ENCODE measurements at places on chromosomes 7 and 10.

- DNase-seq: no peak
Measured at GRCh38 chr10:128814024-128814423, 653.0 kb upstream of the MGMT start.

DNA sequence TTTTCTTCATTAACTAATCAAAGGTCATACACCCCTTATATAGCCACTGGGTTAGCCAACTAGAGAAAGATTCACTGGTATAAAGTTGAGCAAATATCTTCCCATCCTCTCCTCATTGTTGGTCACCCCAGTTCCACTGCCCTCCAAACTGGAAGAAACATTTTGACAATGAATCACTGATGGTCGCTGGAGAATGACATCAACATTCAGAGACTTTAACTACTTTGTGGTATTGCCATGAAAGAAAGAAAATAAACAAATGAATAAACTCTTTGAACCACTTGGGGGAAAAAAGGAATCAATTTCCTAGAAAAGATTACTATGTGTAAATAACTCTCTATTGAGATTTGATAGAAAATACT lies 23.4 kb downstream of the HYCC1 start:
- DNase-seq: no peak

DNA sequence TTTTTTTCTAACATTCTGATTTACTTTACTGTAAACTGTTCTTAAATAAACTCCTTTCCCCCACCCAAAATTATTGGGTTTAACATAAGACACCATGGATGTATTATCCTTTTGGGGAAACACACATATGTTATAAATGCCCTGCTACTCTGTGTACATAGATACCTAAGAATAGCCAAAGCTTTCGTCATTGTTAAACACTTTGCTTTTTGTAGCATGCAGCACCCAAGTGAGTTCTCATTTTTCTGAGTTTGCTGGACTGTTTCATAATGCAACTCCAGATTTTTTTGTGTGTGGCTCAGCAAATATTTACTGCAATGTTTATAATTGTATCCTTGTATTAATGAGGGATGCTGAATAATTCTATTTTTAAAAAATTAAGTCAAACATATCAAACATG lies 86.9 kb downstream of the VTI1A start:
- DNase-seq: no peak

- no peak for DNase-seq
Measured at GRCh38 chr7:29588212-29588611, 24.6 kb downstream of the PRR15 start.

- DNase-seq: no peak
Measured at GRCh38 chr7:27763983-27764508, 24.1 kb downstream of the TAX1BP1 start.

DNA sequence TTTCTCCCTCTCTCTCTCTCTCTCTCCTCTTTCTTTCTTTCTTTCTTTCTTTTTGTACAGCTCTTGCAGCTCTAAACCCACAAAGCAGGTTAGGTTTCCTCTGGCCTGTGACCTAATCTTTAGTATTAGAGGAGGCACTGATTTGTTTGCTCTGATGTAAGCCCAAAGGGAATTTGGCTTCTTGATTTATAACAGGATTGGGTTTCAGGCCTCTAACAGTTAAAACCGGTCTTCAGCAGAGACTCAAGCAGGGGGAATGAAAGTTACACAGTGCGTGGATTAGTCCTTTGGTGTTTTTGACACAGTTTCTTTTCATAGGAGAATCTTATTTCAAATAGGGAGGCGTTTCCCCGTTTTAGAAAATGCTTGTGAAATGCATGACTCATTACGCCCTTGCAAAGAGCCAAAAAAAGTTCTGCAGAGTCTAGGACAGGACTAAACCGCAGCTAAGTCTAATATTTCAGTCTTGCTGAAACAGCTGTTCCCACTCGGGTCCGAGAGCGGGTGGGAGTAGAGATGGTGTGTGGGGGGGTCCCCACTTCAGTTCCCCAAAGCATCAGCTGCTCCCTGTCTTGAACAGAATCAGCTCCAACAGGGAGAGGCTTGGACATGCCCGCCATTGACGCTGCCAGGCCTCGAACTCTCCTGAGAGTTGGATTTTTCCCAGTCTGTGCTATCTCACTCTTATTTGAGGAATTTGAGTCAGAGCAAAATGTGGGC lies 296.5 kb upstream of the PITRM1 start:
- no peak for DNase-seq

DNA sequence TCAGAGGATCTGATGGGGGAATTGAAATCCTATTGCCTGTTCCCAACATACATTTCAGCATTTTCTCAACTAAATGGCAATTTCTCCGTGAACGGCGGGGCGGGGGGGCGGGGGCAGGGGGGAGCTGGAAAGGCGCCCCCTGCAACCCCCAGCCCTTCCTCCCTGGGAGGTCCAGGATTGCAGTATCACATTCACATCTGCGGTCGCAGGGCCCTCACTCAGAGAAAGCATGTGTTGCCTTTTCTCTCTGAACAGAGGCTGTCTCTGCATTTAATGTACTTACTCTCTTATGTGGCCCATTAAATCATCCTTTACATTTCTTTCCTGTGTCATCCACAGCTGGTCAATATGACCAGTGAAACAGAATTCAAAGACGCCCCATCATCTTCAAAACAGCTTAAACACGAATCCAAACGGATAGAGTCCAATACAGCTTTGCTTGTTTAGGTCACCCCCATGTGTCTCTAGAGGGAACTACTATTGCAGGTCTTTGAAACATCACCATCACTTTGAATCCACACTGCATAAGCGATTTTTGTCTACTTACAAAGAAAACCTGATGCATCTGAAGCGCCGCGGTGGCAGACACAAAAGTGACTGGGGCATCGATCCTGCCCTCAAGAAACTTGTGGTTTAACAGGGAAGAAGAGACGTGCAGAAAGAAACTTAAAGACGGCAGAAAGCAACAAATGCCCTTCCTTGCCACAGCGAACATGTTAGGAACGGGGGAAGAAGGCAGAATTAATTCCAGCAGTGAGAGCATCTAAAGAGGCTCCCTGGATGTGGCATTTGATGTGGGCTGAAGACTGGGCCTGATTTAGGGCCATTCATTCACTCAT lies 17.0 kb upstream of the ECHDC3 start:
- no peak for DNase-seq

DNA sequence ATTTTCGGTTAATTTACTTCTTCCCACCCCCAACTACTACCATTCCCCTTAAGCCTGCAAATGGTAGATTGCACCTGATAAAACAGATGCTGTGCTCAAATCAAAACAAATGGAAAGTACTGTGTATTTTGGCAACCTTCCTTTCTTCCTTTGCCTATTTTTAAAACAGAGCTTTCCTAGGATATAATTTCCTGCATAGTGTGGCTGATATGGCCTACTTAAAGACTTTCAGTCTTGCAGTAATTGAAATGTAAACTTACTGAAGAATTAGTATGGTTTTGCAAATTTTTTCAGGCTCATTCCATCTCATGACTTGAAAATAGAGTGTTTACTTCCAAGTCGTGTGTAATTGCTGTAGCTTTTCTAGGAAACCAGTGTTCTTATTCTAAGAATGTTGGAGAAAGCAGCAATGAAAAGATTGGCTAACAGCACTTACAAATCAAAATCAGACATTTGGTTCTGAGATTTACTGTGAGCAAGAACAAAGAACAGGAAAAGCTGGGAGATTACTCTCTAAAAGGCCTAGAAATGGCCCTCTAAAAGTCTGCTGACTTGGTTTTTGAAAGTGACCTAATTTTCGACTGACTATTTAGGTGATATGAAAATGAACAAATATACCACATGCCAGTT lies 52.0 kb downstream of the REEP3 start:
- DNase-seq: no peak

GRCh38 chr7:43484678-43485395 lies 98.1 kb upstream of the STK17A start:
- no peak for DNase-seq

DNA sequence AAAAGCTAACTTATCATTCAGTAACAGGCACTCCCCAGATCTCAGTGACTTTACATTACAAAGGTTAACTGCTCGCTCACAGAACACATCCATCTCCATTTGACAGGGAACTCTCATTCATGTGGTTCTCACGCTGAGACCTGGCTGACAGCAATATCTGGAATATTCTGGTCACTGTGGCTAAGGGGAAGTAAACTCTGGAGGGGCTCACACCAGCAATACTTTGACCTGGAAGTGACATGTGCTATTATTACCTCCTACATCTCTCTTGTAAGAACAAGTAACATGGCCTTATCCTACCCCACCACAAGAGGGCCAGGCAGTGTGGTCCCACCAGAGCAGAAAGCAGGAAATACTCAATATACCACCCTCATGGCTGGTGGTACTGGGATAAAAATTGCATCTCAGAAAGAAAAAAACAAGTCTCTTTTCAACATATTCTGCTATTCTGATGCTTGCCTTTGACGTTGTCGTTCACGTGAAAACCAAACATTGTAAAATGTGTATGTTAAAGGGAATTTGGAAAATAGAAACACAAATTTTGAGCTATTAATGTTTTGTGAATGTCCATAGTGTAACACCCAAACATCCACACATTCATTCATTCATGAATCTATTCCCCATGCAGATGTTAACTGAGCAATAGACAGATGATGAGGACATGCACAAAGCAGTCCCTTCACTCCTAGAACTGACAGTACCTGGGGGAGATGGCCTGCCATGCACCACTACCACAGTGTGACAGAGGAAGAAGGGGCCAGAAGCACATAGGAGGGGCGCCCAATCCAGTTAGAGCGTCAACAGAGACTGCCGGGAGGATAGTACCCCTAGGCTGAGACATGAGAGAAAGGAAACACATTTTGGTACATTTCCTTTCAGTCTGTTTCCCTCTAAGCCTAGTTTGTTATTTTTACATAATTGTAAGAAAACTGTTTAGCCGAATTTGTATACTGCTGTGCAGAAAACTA lies 166.0 kb upstream of the SP4 start:
- peak; percentile 15 for DNase-seq

DNA sequence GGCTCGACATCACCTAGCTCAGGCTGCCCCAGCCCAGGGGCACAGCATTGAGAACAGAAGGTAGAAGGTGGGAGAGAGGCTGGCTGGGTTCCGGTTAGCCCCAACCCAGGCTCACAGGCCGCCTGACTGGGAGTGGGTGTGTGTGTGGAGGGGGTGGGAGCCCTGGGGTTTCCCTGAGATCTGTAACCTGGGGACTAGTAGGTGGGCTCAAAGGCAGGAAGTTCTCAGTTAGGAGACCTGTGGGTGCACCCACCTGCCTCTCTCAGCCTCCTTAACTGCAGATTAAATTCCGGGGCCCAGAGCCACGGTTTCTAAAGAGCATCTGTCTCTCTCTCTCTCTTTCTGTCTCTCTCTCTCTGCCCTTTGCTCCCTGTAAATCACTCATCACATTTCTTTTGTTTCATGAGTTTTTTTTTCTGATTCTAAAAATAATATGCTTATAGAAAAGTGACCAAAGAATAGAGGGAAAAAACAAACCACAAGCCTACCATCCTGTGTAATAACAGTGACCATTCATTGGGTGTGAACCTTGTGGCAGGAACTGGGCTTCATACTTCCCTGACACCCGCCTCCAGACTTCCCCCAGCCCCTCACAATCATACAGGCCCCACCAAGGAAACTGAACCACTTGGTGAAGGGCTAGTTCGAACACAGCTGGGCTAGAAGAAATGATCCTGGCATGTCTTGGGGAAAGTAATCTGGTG lies 83.4 kb upstream of the SMNDC1 start:
- DNase-seq: peak; percentile 67

DNA sequence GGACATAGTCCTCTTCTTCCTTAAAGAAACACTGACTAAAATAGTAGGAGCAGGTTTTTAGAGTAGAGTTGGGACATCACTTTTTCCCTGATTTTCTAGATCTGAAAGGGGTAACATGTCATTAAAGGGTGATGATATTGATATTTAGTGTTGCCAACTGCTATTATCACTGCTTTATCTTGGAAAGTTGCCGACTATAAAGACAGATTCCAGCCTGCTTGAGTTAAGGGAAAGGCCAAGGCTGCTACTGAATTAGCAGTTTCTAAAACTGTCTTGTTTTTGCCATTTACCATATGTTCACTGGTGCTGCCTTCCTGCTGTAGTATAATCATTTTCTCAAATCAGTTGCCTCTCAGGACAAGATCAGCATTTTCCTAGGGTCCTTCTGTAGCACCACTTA lies 29.7 kb downstream of the AP3M1 start:
- DNase-seq: no peak

- no peak for DNase-seq
Measured at GRCh38 chr10:132987671-132988571, 45.6 kb upstream of the CFAP46 start.

GRCh38 chr7:117472335-117472734 lies 7.5 kb upstream of the CFTR start:
- no peak for DNase-seq

DNA sequence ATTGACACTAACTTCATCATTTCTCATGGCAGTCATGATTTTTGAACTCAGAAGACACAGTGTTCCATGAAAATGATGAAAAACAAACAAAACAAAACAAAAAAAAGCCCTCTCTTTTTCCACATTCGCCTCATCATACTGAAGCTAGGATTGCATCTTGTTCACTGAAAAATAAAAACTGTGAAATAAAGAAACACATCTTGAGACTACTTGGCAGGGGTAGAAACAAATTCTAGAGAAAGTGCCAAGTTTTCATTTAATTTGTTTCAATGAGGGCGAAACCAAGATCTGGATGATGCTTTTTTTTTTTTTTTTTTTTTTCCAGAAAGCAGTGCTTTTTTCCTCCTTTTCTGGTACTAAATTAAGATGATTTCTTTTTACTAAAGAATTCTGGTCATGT lies 350.4 kb upstream of the ETV1 start:
- DNase-seq: no peak

DNA sequence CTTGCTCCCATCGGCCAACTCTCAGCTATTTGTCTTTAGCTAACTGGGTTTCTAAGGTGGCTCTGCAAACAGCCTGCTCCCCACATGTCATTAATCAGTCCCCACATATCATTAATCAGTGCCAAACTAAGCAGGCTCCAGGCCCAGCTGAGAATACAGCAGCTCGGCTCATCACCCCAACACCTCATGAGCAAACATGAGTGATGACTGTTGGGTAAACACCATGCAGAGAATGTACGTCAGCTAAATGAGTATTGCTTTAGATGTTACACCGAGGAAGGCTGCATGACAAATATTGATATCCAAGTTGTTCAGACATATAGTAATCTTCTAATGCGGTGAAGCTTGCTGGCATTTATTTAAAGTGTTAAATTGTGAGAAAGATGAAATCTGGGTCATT lies 187.5 kb upstream of the AOAH start:
- no peak for DNase-seq

GRCh38 chr10:44756216-44756615 lies 154.9 kb upstream of the TMEM72 start:
- DNase-seq: no peak

GRCh38 chr10:24690961-24691512 lies 32.6 kb downstream of the ARHGAP21 start:
- no peak for DNase-seq

GRCh38 chr10:3534433-3534832 lies 250.6 kb downstream of the KLF6 start:
- DNase-seq: no peak

- DNase-seq: no peak
Measured at GRCh38 chr7:48636391-48637015, 287.8 kb upstream of the CDC14C start.

DNA sequence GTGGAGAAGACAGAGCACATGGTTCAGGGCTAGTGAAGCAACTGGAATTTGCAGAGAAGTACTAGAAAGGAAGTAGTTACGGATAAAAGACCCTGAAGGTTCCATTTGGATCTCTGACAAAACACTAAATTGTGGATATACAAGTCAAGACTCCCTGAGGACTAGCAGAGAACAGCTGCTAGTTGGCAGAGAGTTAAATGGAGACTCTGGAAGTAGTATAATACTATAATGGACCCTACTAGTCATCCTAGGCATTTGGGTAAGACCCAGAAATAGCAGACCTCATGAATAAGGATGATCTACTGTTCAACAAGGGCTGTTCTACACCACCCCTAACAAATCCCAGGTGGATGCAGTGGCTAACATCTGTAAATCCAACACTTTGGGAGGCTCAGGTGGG lies 19.1 kb downstream of the MCMBP start:
- no peak for DNase-seq
